Stimulated activated CD8-positive, alpha-beta memory T cell treated with anti-CD3 and anti-CD28 coated beads, Interleukin-4, amount 100 ng/mL, for 1 hour (primary cell): ENCODE measurements at places on chromosomes 3 and 15.

- no peak for DNase-seq
Observed at GRCh38 chr15:69760258-69760845, 307.7 kb downstream of the RPLP1 start.

- no peak for DNase-seq
Observed at GRCh38 chr15:91795235-91795634, 58.3 kb upstream of the SLCO3A1 start.

DNA sequence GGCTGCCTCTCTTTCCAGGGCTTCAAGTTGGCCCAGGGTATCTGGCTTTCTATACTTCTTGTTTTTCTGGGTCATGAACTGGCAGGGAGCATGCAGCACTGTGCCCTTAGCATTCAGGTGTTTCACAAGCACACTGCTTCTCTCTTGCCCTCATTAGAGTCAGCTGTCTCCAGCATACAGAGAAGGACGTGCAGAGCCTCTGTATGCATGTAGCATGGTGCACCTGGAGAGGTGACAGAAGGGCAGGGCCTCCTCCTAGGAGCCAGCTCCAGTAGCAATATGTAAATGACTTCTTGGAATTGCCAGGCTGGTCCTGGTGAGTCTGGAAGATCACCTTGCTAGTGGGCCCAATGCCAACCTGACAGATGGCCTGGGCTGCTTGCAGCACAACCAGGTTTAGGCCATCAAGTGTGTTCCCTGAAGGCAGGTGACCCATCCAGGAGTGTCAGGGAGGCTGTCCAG lies 44.8 kb upstream of the ATP2C1 start:
- no peak for DNase-seq

DNA sequence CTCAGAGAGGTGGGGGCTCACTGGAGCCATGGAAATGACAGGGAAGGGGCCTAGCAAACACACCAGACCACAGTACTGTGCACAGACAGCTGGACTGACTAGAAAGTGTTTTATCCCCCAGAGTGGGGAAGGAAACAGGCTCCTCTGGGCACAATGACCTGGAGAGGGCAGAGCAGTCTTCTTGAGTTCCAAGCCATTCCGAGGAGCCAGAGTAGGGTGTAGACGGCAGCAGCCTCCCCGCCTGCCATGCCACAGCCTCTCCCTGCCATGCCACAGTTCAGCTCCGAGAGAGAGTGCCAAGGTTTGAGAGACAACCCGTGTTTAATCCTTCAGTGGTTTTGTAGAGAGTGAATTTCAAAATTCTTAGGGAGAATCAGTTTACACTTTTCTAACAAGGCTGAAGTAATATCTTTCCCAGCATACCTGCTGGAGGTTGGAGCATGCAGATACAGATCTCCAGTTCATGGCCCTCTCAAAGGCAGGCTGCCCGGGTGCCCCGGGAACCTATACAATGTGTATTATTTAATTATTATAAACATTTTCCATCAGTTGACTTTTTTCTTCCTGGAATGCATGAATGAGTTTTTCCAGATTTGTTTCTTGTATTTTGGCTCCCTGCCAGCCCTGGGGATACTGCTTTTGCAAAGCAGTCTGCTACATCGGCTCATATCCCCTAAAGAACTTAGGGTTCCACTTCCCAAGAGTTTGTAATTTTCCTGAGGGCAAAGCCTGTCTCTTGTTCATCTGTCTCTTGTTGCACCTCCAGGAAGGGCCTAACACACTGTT lies 3.2 kb downstream of the PODXL2 start:
- DNase-seq: no peak

GRCh38 chr3:39135170-39135805 lies 18.1 kb downstream of the CSRNP1 start:
- DNase-seq: no peak

DNA sequence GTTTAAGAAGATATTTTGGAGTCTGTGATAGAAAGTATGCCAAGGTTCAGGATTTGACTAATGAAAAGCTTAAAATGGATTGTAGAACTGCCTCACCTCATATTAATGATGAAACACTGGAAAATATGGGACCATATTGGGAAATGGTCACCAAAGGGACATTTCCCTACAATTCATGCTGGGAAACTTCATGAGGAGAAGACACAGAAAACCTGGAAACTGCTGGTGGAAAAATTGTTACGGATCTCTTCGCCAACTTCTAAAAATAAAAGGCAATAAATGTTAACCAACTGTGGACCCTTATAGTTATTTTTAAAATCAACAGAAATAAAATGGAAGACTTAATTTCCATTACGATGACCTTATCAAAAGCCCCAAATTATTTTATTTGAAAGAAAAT lies 97.6 kb upstream of the FRMD4B start:
- no peak for DNase-seq

- no peak for DNase-seq
Observed at GRCh38 chr3:17832016-17832415, 89.6 kb upstream of the TBC1D5 start.

DNA sequence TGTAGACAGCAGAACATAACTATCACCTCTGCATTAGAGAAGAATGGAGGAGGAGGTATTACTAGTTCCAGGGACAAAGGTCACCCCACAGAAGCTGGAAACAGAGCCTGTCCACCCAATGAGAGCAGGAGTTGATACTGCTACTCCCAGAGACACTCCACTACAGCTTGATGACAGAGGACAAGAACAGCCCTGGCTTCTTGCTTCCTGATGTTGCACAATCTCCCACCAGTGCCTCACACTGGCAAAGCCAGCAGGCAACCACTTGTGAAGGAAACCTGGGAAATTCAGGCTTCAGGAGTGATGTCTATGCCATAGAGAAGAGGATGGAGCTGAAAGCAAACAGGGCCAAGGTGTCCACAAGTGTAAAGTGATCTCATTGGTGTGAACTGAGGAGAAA lies 78.0 kb upstream of the POU1F1 start:
- no peak for DNase-seq

DNA sequence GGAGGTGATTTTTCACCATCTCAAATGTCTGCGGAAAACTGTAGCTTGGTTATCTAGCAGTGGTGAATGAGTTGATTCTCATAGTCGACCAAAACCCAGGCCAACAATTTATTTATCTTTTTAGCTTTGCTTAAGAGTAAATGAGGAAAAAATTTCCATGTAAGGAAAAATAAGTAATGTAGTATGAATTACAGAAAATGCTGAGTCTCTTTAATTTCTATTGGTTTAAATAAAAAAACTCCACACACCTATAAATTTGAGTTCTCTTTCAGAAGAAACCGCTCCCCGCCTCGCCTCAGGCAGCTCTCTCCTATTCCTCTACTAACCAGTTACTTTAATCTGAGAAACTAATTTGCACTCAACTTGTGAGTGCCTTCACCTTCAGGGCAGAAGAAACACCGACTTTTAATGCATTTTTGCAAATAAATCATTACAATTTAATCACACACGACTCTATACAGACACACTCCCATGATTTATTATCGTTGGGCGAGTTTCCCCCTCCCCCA lies 540 bp upstream of the RSRC1 start:
- no peak for DNase-seq

GRCh38 chr3:99439892-99440291 lies 198.5 kb upstream of the COL8A1 start:
- no peak for DNase-seq
